ENCODE measurements at places on chromosomes 2 and 18.

DNA sequence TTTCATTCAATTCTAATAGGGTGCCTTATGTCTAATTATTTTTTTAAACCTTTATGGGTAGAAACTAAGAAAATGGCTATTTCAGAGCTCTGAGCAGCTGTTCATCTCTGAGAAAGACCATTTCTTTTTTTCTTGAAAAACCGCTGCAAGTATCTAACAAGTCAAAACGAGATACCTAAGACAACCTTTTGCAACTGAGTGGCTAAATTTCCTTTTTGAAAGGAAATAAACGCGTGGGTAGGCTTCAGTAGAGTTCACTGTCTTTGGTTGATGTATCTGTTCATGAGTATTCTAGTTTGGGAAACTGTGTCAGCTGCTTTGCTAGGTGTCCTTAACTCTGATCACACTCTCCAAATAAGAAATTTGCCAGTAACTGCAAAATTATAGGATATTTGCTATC is 104.3 kb upstream of the LINC00305 start:
- DNase-seq = no peak

DNA sequence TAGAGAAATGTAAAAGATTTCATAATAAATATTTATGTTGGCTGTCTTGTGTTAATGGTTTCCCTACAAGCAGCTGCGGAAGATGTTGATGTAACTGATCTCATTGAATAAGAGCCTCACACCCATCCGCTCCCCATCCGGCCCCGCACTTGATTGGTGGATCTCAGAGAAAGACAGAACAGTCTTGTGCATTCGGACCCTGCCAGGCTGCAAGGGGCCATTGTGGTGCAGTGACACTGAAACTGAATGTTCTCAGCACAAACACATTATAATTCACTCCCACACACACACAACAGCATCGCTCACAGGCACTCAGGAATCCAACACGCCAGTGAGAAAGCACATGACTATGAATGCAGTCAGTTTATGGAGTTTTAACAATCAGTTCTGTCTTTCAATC is 47.8 kb downstream of the PRELID3A start:
- DNase-seq = no peak

DNA sequence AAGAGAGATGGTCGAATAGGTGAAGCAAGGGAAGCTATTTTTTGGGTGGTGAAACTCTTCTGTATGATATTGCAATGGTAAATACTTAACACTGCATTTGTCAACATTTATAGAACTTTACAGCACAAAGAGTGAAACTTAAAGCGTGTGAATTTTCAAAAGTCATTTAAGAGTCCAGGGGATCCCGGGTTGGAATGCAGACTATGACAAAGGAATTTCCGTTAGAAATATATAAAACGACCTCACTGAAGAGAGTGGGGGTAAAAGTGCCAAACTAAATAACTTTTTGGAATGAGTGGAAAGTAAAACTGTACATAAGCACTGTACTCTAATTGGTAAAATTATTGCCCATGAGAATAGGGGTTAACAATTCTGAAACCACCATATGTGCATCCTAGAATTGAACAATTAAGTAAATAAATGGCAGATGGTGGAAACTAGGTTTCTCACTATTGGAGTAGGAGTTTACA is 191.0 kb upstream of the FN1 start:
- DNase-seq = no peak

- no peak for DNase-seq
Measured at GRCh38 chr18:52001106-52001505, 338.9 kb upstream of the DCC start.

- no peak for DNase-seq
Measured at GRCh38 chr2:46067501-46068305, 229.5 kb upstream of the EPAS1 start.

GRCh38 chr2:28413152-28413898 is 20.7 kb downstream of the FOSL2 start:
- no peak for DNase-seq

- DNase-seq = no peak
Measured at GRCh38 chr18:79410731-79411613, 15.2 kb downstream of the NFATC1 start.

- no peak for DNase-seq
Measured at GRCh38 chr2:232400256-232401015, 6.2 kb upstream of the ALPG start.

- DNase-seq = no peak
Measured at GRCh38 chr2:201130524-201131186, 14.7 kb downstream of the CFLAR start.

DNA sequence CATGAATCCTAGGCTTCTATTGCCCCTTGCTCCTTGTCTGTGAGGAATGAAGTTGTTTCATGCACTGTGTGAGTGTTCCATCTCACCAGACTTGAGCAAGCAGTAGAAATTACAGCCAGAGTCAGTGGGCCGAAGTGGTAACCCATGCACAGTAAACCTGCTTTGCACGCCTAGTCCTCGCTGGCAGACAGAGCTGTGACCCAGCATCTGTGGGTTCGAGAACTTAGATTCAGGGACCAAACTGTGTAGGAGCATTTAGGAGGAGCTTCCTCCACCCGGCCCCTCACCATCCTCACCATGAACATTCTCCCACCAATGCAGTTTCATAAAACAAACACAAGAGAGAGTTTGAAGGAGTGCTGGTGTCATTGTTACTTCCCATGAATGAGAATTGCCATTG is 21.6 kb upstream of the TEX51 start:
- no peak for DNase-seq

DNA sequence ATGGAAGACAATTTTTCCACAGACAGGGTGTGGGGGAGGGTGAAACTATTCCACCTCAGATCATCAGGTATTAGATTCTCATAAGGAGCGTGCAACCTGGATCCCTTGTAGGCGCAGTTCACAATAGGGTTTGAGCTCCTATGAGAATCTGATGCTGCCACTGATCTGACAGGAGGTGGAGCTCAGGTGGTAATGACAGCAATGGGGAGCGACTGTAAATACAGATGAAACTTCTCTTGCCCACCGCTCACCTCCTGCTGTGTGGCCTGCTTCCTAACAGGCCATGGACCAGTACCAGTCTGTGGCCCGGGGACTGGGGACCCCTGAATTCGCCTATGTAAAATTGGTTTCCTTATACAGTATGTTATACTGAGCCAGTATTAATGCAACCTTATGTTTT is 27.3 kb upstream of the E2F6 start:
- DNase-seq = no peak

GRCh38 chr2:11582862-11583752 is 49.3 kb downstream of the GREB1 start:
- peak; percentile 49 for DNase-seq

- no peak for DNase-seq
Measured at GRCh38 chr18:76486574-76486973, 8.5 kb downstream of the ZNF516 start.

GRCh38 chr2:55164534-55165480 is 67.3 kb downstream of the CLHC1 start:
- no peak for DNase-seq

DNA sequence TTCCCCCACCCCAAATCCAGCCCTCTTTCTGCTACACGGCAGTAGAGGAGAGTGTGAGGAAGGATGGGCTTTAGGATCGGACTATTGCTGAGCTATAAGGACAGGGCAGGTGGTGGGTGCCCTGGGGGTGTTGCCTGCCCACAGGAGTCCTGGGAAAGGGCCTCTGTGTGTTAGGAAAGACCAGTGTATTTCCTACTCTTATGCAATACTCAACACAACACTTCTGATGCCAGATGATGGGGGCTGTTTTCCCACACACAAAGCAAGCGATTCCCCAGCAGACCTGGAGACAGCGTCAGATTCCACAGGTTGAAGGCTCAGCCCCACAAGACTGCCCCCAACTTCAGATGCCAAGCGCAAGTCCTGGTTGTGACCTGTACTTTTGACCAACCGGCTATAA is 91.0 kb upstream of the LCLAT1 start:
- no peak for DNase-seq

- no peak for DNase-seq
Measured at GRCh38 chr2:178830451-178830850, 23.2 kb upstream of the TTN start.

- DNase-seq = no peak
Measured at GRCh38 chr2:15797231-15797938, 143.0 kb upstream of the MYCN start.

- DNase-seq = no peak
Measured at GRCh38 chr18:33670029-33670428, 92.0 kb downstream of the ASXL3 start.

DNA sequence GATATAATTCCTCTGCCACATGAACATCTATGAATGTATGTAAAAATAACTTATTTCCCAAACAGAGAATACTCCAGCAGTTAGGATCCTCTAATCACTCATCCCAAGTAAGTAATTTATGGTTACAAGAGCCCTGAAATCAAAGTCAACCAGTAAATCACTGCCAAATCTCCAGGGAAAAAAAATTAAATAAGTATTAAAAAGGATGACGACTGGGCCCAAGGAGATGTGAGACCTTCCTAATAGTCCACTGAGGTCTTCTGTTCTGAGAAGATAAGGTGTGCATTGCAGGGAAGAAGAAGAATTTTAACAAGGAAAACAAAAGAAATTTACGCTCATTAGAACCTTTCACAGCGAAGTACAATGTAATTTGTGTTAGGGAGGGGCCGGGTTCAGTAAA is 28.0 kb upstream of the WDR75 start:
- DNase-seq = no peak

- DNase-seq = no peak
Measured at GRCh38 chr18:13547347-13547746, 179.0 kb downstream of the FAM210A start.

DNA sequence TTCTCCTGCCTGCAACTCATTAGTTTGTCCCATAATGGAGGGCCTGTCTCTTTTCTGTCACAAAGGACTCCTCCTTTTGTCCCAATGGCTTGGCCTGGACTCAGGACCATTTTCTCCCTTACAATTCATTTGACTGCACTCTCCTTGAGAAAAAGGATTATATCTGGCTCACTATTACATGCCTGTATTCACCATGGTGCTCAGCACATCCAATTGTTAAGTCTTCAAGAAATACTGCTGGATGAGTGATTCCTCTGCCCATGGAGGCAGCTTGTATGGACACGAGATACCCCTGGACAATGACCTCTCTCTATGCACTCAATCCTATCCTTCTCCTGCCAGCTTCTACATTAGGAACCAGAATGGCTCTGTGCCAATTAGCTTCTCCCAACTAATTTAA is 47.0 kb downstream of the CHST9 start:
- no peak for DNase-seq

GRCh38 chr2:76009484-76009883 is 298.8 kb upstream of the GCFC2 start:
- DNase-seq = no peak

DNA sequence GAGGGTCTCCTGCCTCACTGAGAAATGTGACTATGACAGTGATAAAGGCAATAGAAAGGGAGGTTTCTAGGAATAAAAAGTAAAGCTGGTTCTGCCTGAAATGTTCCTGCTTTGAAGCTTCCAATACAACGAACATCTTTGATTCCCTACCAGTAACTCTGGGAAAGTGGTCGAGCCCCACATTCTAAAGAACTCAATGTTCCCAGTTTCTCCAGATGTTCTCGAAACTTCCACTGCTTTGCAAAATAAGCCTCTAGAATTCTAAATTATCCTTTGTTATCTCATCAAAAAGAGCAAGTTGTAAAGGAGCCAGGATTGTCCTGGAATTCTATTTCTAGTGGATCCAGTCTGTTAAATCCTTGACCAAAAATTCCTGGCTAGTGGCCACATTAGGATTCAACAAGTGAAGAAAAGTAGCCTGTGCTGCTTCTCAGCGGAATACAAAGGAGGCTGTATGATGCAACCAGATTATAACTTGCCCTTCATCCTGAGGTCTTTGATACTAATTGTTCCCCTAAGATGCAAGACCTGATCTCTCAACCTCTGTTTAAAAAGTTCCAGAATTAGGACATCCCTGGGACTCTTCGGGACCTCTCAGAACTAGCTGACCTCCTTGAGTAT is 8.4 kb downstream of the SCN7A start:
- DNase-seq = no peak

DNA sequence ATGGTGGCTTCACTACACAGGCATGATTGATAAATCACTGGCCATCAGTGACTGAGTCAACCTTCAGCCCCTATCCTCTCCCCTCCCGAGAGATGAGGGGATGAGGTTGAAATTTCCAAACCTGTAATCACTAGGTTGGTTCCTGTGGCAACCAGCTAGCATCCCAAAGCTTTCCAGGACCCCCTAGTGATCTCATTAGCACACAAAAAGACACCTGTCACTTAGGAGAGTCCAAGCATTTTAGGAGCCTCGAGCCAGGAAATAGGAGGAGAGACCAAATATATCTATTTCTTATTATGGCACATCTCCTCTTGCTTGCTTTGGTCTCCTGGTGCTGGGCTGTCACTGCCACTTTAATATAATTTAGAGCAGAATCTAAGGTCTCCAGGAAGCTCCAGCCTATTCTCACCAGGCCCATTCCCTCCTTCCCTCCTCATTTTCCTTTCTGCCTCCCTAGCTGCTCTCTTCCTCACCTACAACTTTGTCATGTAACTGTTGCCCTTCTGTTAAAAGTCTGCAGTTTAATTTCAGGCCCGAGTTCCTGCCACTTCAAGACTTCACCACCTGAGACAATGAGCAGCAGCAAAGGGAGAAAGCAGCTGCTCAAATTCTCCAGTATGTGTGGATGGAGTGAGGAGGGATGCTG is 33.2 kb upstream of the NAB1 start:
- no peak for DNase-seq

DNA sequence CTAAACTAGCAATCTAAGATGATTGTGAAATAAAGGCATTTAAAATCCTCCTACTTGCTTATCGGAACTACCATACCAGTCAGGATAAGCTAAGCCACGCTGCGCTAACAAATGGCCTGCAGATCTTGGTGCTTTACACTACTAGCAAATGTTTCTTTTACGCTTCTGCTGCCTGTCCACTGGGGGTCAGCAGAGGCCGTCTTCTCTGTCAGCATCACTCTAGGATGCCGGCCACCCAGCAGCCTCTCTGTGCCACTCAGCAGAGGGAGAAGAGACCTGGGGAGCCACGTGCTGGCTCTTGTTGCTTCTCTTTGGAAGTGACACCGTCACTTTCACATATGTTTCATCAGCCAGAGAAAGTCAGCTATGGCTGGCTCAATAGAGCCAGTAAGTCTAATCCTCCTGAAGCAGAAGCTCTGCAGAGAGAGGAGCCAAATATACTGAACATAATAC is 36.6 kb downstream of the COPS8 start:
- DNase-seq = peak; percentile 16

- DNase-seq = no peak
Measured at GRCh38 chr2:72106978-72107377, 40.7 kb downstream of the CYP26B1 start.

- no peak for DNase-seq
Measured at GRCh38 chr18:29161429-29161828, 984.5 kb upstream of the CDH2 start.

DNA sequence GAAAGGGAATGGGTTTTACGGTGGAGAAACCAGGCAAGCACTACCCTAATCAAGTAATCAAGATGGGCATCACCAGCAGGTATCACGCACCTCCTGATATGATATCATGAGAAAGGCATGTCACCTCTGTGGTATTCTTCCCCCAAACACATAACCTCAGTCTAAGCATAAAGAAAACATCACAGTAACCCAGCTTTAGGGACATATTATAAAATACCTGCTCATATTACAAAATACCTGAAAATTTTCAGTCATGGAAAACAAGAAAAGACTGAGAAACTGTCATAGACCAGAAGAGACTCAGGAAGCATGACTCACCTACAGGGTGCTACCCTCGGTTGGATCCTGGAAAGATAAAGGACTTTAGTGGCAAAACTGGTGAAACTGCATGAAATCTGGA is 30.5 kb downstream of the GCKR start:
- DNase-seq = no peak
